ENCODE measurements at places on chromosomes 1 and 21. TPM values are rescaled to one million over a fixed set of nuclear protein-coding genes. Genes with fewer than 3 reads are reported as not detected.

RNF207 gene
- 4.2 TPM for total RNA-seq

FAM72D gene
- total RNA-seq = not detected

HEYL gene
- total RNA-seq = 2.5 TPM

RHCE gene
- 1.1 TPM for total RNA-seq

COL24A1 gene
- total RNA-seq = 0.36 TPM

AK5 gene
- 38.5 TPM for total RNA-seq

PRRX1 gene
- 46.5 TPM for total RNA-seq

SERPINC1 gene
- not detected for total RNA-seq

FCRLB gene
- 0.18 TPM for total RNA-seq

LHX8 gene
- not detected for total RNA-seq

CYP4B1 gene
- total RNA-seq = not detected

PIGR gene
- not detected for total RNA-seq

C1QC gene
- total RNA-seq = not detected

TMEM240 gene
- total RNA-seq = 7.0 TPM

CFAP141 gene
- not detected for total RNA-seq

OR2G6 gene
- total RNA-seq = not detected

TSPEAR gene
- total RNA-seq = not detected

ZBTB8B gene
- under 0.01 TPM for total RNA-seq

PLEKHA6 gene
- total RNA-seq = 37.0 TPM

IL10 gene
- total RNA-seq = not detected

All from cardiac atrium fibroblast (primary cell).